ENCODE measurements at places on chromosomes 11 and 22. TPM values are rescaled to one million over a fixed set of nuclear protein-coding genes. Genes with fewer than 3 reads are reported as not detected.
A peak's percentile ranks its signal among the peaks of the same experiment; 100 is the strongest.

DNA sequence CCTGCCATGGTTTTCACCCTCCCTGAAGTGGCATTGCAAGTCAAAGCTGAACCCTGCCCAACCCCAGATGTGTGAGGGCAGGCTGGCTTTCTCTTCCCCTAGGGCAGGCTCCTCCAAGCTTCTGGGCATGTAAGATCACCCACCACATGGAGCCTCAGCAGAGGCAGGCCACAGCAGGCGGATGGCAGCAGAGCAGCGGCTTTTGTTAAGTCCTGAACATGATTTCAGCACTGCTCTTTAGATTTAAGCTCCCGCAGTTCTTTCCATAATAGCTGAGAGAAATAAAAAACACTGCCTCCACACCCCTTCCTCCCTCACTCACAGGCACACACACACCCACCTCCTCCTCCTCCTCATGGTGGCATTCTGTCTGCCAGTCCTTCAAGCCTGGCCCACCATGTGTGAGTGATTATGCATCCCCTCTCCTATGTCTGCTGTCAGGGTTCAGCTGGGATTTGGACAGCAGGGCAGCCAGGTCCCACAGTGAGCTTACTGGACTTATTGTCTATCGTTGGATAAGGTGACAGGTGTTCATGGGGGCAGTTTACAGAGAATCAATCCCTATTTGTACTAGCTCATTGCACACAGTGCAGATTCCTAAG is 5.0 kb upstream of the NTM start:
- no peaks in the 10 kb centered on the region for H3K27me3 ChIP-seq
- no peaks in the 10 kb centered on the region for H3K4me1 ChIP-seq
- H3K27ac ChIP-seq, result no peak overlapping the region
- H3K36me3 ChIP-seq, result no peaks in the 10 kb centered on the region
- H3K4me3 ChIP-seq, result no peak overlapping the region

- H3K4me3 ChIP-seq, result no peak overlapping the region
- H3K4me1 ChIP-seq, result no peaks in the 10 kb centered on the region
- DNase-seq, result no peak
- no peak overlapping the region for H3K27ac ChIP-seq
- H3K36me3 ChIP-seq, result no peaks in the 10 kb centered on the region
Measured at GRCh38 chr11:134543241-134543640, 131.2 kb upstream of the B3GAT1 start.

DNA sequence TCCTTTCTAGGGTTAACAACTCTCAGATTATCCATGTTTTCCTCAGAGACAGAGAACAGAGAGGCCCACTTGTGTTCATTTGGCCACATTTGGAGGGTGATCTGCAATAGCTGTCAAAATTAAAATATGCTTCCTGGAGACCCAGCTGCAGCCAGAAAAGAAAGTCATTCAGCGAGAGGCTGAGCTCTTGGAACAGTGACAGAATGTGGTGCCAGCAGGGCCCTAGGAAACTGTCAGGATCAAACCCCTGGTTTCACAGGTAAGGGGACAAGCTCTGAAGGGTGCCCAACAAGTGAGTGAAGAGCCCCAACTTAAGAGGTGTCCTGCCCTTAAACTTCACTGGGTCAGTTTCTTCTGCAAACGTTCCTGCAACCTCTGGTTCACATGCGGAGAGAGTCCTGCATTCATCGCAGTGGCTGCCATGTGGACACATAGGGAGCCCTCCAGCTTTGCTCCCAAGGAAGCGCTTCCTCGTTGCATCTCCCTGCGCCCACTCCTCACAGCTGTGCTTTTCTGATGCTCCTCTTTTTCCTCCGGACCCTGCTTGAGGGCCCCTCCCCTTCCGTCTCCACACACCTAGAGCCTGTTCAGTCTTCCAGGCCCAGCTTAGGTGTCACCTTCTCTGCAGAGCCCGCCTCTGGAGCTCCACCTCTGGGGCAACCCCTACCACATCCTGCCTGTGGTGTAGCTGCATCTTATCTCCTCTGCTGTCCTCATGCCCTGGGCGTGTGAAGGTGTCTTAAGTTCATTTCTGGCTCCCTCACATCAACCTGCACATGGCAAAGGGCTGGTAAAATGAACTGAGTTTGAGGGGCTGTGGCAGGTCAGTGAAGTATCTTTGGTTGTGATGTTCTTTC is 3.9 kb downstream of the UCP3 start:
- H3K36me3 ChIP-seq, result no peaks in the 10 kb centered on the region
- peak; percentile 45 for DNase-seq
- H3K4me3 ChIP-seq, result no peak overlapping the region
- no peak overlapping the region for H3K27ac ChIP-seq
- no peaks in the 10 kb centered on the region for H3K4me1 ChIP-seq

- no peaks in the 10 kb centered on the region for H3K36me3 ChIP-seq
- no peak for DNase-seq
- no peak overlapping the region for H3K4me3 ChIP-seq
- no peak overlapping the region for H3K27ac ChIP-seq
Measured at GRCh38 chr22:23029521-23030228, 40.6 kb upstream of the GNAZ start.

GRCh38 chr11:120785576-120785975 is 238.3 kb upstream of the TBCEL start:
- H3K27me3 ChIP-seq, result no peaks in the 10 kb centered on the region
- no peak overlapping the region for H3K27ac ChIP-seq
- no peak overlapping the region for H3K4me3 ChIP-seq
- no peaks in the 10 kb centered on the region for H3K36me3 ChIP-seq

DNA sequence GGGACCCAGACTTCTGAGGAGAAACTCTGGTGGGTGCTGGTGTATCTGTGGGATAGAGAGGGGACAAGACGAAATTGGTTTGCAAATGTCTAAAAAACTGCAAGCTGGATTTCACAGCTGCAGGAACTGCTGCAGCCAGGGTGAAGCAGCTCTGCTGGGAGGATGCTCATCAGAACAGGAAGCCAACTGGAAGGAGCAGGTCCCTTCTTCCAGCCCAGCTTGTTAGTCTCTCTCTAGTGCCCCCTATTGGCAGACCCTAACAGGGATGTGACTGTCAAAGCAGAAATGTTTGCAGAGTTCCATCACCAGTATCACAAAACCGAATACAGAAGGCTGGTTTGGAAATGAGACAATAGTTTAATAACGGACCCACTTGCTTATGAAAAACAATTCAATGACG is 74.8 kb upstream of the SLC22A12 start:
- DNase-seq, result no peak
- no peaks in the 10 kb centered on the region for H3K36me3 ChIP-seq
- no peak overlapping the region for H3K4me3 ChIP-seq

Gene TPBGL
- 0.94 TPM for total RNA-seq

Gene CNIH2
- 1.8 TPM for total RNA-seq

Gene HSPA8
- 942 TPM for total RNA-seq

Gene OSBP2
- 4.6 TPM for total RNA-seq

Gene DDX25
- not detected for total RNA-seq

Gene C11orf87
- total RNA-seq, result 0.11 TPM
